ENCODE measurements at places on chromosomes 7 and 10. TPM values are rescaled to one million over a fixed set of nuclear protein-coding genes. Genes with fewer than 3 reads are reported as not detected.

GRCh38 chr7:37096341-37096740 lies 352.3 kb downstream of the ELMO1 start:
- no peak for DNase-seq

GRCh38 chr10:126570621-126571602 lies 99.6 kb downstream of the C10orf90 start:
- DNase-seq = no peak

GRCh38 chr10:101217044-101217425 lies 12.2 kb downstream of the LBX1 start:
- DNase-seq = no peak

- DNase-seq = no peak
These were observed 640.3 kb downstream of the NRG3 start for GRCh38 chr10:82515256-82515655.

SPDYE5 gene
- polyA plus RNA-seq = not detected

DNA sequence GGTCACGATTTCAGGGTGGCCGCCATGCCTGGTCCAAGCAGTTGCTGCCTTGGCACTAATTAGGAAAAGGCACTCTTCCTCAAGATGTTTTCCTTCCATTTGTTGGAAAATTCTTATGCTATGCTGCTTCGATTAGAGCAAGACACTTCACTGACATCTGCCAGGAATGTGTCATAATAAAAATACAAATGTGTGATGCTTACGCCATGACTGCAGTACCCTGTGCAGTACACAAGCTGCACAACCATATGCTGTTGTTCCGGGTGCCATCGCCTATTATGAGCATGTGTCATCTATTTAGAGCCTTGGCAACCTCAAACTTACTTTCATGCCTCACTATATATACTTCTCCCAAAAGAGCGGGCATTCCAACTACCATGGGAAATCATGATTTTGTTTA lies 14.9 kb upstream of the MPP7 start:
- no peak for DNase-seq

SORBS1 gene
- 0.40 TPM for polyA plus RNA-seq

ESYT2 gene
- 46.9 TPM for polyA plus RNA-seq

BAMBI gene
- polyA plus RNA-seq = 11.0 TPM

- DNase-seq = no peak
These were observed 95.2 kb downstream of the PFKFB3 start for GRCh38 chr10:6297951-6298381.

DNA sequence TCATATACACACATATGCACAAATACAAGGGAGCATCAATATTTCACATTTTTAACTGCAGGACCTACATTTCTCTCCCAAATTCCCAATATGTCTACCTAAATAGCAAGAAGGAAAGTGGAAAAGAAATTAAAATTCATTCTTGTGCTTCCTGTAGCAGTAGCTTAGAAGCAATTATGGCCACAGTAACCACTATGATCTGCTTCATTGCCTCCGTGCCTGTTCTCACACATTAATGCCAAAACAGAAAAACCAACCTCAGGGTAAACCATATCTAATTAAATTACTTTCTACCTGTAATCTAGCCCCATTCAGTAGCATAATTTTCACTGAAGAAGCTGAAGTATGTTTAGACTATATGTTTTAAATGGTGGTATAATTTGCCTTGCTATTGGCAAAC lies 55.2 kb downstream of the HYCC1 start:
- no peak for DNase-seq

GRCh38 chr7:120833546-120833945 lies 24.4 kb downstream of the TSPAN12 start:
- no peak for DNase-seq

PAX4 gene
- not detected for polyA plus RNA-seq
